PC-9 (cell line): ENCODE measurements at places on chromosomes 2 and 18.

DNA sequence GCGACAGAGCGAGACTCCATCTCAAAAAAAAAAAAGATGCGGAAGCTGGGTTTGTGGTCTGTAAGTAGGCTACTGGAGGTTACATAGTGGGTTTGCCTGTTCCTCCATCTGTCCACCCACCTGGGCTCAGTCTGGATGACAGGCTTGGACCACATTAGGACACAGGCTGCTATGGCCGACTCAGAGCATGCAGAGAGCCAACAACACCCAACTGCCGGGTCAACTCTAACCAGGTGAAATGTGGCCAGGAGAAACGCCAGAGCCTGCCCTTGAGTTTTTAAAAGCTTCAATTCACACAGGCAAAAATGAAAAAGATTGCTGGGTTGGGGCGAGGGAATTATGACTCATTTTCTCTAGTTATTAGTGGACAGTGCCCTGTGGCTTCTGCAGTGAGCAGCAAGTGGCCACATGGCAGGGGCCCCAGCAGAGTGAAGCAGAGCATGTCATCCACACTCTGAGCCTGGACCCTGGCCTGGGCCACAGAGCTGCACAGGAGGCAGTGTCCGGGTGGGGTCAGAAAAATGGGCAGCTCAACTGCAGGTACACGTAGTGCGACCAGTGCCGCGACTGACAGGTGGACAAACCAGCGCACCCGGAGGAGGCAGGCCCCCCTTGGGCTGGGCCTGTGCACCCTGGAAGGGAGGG lies 67.4 kb downstream of the BIN1 start:
- DNase-seq: no peak

- no peak for DNase-seq
These were observed 12.1 kb downstream of the EPAS1 start for GRCh38 chr2:46309052-46309953.

- no peak for DNase-seq
These were observed 135.4 kb downstream of the PTH2R start for GRCh38 chr2:208541989-208542464.

- no peak for DNase-seq
These were observed 100.8 kb upstream of the TFPI start for GRCh38 chr2:187655001-187655400.
